ENCODE measurements at places on chromosomes 1 and 21.

- DNase-seq: no peak
These were observed 135.3 kb upstream of the PRMT6 start for GRCh38 chr1:106921186-106921585.

DNA sequence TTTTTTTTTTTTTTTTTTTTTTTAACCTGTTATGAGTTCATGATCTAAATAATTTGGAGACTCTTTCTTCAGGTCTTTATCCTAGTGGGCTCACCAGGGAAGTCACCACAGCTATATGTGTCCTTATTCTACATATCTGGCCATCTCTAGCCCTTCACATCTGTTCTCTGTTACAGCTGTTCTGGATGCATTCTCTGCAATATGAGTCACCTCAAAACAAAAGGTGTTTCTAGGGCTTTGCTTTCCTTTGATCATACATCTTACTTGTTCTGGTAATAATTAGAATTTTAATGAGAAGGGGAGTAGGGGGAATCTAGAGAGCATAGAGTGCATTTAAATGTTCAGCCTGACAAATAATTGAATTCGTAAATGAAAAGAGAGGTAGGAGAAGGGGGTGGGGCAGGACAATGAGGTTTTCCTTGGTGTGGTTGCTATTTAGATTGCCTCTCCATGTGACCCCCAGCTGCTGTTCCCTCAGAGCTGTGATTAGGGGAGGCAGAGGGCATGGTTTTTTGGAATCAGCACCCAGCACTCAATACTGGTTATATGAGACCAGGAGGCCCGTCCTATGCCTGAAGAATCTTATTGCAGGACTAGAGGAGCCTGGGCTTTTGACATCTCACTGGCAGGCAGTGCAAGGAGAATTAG is 8.0 kb downstream of the SYT6 start:
- DNase-seq: no peak

DNA sequence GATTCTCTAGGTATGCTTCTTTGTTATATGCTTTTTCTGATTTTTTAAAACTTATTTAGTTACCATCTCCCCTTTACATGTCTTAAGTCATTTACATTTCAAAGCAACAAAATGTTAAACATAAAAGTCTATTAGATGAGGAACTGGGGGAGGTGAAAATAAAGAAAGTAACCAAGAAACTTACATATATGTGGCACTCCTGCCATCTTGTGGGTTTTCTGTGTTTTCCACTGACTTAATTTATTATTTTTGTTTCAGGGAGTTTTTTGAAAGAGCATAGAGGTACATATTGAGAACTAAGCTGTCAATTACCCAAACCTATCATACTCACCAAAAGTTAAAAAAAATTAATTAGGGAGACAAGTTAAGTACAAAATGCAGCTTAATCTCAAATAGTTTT is 1531.1 kb downstream of the MRPL39 start:
- no peak for DNase-seq

GRCh38 chr1:56222914-56223540 is 356.3 kb downstream of the PLPP3 start:
- no peak for DNase-seq

- no peak for DNase-seq
These were observed 660 bp downstream of the CD1C start for GRCh38 chr1:158290321-158290844.

DNA sequence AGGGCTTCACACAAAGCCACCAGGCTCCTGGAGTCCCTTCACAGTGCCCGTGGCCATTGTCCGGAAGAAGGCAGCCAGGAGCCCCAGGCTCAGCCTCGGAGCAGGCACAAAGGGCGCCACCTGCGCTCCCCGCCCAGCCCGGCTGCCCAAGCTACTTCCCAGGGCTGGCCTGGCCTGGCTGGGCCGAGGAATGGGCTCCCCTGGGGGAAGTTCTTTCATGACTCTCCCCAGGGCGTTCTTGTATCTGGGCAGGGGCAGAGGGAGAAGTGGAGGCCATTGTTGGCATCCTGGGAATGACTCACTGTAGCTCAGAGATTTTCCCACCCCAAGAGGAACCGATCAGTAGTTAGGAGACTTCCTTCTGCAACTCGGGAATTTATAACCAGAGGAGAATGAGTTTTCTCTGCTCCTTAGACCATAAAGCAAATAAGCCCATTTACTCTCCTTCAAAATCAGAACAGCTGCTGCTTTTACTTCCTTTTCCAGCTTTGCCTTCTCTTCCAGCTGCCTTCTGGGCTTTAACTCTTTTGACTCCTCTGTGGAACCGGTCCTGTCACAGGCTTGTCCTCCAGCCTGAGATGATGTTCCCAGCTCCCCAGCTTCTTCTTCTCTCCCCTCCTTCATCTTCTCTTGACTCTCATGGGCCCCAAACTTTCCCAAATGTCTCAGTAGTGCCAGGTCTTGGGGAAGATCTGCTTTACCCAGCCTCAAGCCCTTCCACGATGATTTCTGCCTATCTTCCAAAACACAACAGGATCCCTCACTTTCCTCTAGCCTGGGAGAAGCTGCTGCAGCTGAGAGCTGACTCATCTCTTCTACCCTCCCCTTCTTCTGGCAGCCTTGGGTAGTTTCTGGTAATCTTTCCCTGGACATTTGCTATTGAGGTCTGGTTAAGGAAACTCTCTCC is 118.7 kb upstream of the CD34 start:
- DNase-seq: no peak

GRCh38 chr1:226749467-226749866 is 10.4 kb upstream of the ITPKB start:
- DNase-seq: no peak

- no peak for DNase-seq
These were observed 499.3 kb downstream of the NEGR1 start for GRCh38 chr1:71783071-71783470.

GRCh38 chr1:10530281-10530740 is 55.6 kb downstream of the PEX14 start:
- peak; percentile 87 for DNase-seq

DNA sequence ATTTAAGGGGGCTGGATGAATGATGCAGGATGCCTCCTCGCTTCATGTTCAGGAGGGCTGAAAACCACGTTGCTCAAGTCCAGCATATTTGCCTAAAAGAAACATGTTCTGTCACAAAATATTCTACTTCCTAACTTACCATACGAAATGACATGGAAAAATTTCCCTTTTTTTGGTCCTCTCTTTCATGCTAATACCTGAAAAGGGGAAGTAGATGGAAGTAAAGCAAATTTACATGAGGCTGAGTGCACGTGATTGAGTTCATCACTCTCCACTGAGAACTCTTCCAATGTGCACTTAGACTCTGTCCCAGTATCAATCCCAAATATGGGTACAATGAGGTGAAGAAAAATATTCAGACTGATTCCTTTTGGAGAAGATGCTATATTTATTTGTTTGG is 23.0 kb downstream of the XCL2 start:
- no peak for DNase-seq

- peak; percentile 29 for DNase-seq
These were observed 7.7 kb downstream of the ENSA start for GRCh38 chr1:150621497-150622302.

- DNase-seq: no peak
These were observed 6.0 kb downstream of the ZSWIM5 start for GRCh38 chr1:45200435-45200834.

DNA sequence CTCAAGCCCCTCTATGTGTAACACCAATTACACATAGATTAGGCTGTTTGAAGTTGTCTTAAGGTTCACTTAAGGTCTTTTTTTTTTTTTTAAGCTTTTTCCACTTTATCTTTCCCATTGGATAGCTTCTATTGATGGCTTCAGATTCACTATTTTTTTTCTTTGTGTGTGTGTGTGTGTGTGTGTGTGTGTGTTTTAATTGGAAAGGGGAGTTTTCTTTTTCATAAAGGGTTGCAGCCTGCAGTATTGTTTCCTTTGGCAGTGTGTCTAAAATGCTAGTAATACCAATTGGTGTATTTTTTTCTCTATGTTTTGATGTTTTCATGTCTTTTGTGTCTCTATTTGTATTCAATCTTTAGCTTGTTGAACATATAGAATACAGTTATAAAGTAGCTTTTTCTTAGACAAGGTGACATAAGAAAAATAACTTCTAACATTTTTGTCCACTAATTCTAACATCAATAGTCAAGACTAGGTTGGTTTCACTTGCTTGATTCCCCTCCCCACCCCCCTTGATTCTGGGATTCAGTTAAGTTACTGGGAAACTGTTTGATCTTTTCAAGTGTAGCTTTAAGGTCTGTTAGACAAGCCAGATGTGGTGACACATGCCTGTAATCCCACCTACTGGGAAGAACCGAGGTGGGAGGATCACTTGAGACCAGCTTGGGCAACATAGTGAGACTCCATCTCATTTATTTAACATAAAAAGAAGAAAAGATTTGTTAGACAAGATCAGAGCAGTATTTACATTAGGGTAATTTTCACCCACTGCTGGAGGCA is 21.4 kb downstream of the PRRC2C start:
- DNase-seq: no peak

DNA sequence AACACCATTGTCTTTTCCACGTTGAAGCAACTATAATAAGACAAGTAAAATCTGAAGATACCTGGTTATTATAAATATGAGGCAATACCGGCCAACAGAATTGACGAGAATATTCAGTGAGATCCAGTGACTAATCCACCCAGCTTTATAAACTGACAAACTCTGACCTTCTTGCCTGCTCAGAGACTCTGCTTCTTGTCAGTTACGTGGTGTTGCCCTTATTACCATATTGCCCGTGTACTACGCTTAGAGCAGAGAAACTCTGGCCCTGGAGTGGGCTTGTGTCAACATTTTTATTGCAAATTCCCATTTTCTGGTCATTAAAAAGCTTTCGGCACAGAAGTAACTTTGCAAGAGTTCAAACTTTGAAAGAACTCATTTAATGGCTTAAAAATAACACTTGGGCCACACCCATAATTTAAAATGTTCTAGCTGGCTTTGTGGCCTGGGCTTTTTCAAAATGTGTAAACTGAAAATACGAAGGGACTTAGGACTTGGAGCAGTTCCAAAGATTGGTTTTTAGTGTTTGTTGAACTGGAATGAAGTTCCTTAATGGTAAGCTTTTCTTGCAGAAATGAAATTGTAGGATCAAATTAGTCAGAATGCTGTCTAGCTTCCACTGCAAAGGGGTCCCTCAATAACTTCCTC is 266.2 kb downstream of the LMO4 start:
- DNase-seq: no peak

DNA sequence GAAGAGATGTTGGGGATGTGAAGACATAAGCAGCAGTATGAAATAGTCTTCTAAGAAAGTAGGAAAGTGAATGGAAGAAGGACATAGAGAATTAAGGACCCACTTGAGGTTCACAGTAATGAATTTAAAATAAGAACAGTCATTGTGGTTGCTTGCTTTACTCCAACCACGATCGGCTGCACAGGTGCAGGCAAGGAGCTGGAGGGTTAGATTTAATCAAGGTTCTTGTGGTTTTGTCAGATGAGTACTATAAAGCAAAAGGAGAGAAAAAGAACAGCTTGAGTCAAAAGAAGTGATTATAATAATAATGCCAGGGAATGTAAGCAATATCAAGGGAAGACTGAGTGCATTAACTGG is 46.1 kb upstream of the RBM34 start:
- DNase-seq: no peak

GRCh38 chr1:16187748-16188401 is 24.6 kb downstream of the ARHGEF19 start:
- peak; percentile 86 for DNase-seq

DNA sequence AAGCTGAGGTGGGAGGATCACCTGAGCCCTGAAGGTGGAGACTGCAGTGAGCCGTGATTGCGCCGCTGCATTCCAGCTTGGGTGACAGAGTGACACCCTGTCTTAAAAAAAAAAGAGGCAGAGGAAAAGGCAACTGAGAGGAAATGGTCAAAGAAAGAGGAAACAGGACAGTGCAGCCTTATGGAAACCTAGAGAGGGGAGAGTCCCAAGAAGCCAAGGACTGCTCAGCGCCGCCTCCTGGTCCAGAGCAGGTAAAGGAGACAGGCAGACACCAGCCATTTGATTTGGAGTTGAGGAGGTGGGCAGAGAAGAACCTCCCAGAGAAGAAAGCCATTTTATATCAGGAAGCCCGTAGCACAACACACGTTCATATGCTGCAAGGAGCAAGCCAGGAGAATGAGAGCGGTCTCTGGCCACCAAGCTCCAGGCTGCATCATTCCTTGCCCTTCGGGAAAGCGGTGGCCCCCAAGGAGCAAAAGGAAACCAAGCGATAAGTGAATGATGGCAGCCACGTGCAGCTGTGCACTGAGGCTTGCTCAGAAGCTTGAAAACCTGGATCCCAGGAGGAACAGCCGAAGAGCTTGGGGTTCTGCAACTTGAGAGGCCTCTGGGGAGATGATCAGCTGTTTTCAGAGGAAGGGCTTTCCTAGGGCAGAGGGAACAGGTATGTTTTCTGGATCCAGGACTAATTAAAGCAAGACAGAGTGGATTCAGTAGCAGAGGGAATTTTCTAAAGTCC is 33.7 kb downstream of the LRRC42 start:
- DNase-seq: peak; percentile 40

DNA sequence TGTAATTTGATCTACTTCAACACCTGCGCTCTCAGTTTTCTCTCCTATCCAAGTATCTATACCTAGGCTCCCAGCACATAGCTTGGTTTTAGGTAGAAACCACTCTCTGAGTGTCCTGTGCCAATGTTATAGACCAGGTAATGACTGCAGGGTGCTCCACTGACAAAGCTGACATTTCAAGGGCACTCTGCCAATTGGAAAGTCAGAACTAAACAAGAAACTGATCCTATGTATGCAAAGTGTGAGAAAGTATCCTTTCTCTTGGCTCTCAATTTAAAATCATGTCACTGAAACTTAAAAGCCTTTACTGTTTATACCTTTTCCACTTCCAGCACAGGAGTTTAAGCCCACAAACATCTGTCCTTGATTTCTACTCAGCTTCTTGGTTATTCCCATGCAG is 45.0 kb upstream of the AIM2 start:
- no peak for DNase-seq

DNA sequence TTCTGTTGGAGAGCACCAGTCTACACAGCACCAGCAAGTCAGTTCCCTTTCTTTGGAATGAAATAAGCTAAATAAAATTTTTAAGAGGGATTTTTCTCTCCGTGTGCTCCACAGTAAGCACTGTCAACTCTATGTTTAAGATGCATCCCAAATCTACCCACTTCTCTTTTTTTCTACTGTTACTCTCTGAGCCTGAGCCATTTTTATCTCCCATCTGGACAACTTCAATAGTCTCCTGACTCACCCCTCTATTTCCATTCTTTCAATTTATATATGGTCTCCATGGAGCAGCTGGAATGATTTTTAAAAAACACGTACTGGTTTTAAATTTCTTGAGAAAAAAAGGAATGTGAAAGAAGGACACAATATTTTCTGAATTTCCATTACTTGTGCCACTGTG is 24.7 kb upstream of the CCT8 start:
- no peak for DNase-seq

DNA sequence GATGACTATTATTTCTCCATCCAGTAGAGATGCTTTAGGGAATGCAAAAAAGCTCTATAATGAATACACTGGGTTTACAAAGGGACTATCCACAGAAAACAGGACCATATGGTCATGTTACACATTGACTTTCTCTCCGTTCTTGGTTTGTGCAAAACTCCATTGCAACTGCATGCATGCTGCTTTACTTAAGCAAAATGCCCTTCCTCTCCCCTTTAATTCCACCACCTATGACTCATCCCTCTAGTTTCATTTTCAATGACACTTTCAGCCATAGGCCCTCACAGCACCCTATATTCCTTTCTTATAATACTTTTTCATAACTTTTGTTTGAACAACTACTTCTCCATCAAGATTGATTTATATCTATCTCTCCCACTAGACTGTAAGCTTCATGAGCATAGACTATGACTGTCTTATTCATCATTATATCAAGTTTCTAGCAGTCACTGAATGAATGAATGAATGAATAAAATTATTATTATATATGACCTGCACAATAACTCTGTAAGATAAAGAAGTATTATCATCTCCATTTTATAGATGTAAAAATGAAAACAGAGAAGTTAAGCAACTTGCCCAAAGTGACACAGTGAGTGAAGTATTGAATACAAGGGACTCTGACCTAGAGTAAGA is 248.9 kb downstream of the PLPP3 start:
- DNase-seq: no peak

Measured in retina (tissue), 1 donor.